M059J (cell line): ENCODE measurements at places on chromosomes 2 and 18.
A peak's percentile ranks its signal among the peaks of the same experiment; 100 is the strongest.

DNA sequence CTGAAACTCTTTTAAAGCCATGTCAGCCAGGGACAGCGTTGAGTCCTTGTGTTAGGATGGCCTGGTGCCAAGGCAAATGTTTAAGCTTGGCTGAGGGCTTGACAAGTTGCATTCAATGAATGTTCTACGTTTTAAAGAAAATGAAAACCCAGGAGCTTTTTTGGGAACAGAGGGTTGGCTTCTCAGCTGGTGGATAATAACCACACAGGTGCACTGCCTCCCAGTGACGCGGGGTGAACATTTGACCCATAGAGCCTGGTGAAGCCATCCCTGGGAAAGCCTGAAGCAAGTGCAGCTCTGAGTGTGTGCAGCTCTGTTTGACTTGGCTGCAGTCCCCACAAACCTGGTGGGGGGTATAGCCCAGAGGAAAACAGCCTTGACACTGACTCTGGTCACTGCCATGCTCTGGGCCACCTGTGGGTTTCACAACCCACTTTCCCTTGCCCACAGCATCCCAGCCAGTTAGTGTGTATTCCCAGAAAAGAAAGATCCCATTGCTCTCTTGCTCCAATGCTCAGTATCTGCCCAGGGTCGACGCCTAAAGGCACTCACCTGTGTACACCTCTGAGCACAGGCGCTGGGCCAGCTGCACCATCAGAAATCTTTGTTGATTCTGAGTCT lies 874.9 kb downstream of the RNF144A start:
- DNase-seq, result no peak

GRCh38 chr2:65057391-65058052 lies 1.3 kb downstream of the CEP68 start:
- peak; percentile 73 for DNase-seq

- DNase-seq, result peak; percentile 64
Measured at GRCh38 chr18:61825386-61825785, 67.4 kb downstream of the RNF152 start.

DNA sequence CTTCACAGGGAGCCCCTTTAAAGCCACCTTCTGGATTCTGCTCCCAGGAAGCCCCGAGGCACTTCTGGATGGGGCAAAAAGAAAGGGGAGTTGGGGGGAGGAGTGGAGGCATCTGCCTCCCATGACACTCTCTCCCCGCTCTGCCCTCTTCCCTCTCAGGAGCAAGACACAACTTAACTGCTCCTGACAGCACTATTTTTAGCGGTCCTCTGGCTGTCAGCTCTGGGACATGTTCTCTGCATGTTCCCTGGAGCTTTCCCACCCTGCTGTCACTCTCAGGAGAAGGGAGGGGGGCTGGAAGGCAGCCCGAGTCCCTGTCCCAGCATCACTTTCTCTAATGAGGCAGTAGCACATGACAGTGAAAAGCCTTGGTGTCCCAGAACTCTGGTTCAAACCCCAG lies 32.3 kb downstream of the PLB1 start:
- no peak for DNase-seq
